ENCODE measurements at places on chromosomes 7 and 10. TPM values are rescaled to one million over a fixed set of nuclear protein-coding genes. Genes with fewer than 3 reads are reported as not detected.

- no peak for DNase-seq
Observed at GRCh38 chr7:50835156-50835555, 52.5 kb upstream of the GRB10 start.

- no peak for DNase-seq
Observed at GRCh38 chr10:119831656-119832055, 41.0 kb downstream of the MCMBP start.

The NANOS1 gene
- 0.29 TPM for polyA plus RNA-seq

The HTR7 gene
- 0.17 TPM for polyA plus RNA-seq

The CALCR gene
- not detected for polyA plus RNA-seq
